ENCODE measurements at places on chromosomes 6 and 20.

GRCh38 chr6:129497481-129498441 lies 212.2 kb downstream of the ARHGAP18 start:
- DNase-seq, result peak; percentile 30

DNA sequence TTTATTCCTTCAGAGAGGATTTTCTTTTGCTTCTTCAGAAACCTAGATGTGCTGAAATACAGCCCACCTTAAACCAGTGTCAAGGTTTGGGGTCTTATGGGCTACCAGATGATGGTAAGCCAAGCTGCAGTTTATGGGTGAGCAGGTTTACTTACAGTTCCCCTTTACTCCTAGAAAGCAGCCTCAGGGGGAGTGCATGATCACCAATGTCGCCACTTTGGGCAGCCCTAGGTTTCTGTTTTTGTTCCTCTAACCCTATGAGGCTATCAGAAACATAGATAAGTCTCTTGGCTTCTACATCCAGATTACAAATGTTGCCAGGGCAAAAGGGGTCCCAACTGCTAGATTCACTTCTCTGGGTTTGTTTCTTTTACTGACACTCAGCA lies 67.2 kb downstream of the TRIM27 start:
- DNase-seq, result no peak

DNA sequence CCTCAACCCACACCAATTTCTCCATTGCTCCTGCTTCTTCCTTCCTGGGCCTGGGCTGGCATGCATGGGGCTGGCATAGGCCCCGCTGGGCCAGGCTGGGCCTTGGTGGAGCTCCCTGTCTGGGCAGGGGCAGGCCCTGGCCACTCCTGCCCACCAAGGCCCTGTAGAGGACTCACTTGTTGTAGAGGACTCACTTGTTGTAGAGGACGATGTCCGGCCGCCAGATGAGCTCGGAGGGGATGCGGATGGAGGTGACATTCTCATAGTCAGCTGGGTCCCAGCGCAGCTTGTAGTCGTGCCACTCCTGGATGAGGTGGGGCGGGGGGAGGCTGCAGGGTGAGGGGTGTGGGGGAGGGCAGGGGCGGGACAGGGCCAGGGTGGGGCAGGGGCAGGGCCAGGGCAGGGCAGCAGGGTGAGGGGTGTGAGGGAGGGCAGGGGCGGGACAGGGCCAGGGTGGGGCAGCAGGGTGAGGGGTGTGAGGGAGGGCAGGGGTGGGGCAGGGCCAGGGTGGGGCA lies 5.3 kb downstream of the CHRNA4 start:
- DNase-seq, result no peak

GRCh38 chr6:85412911-85413430 lies 36.9 kb upstream of the NT5E start:
- no peak for DNase-seq

GRCh38 chr6:110284855-110285254 lies 73.3 kb downstream of the METTL24 start:
- DNase-seq, result no peak

DNA sequence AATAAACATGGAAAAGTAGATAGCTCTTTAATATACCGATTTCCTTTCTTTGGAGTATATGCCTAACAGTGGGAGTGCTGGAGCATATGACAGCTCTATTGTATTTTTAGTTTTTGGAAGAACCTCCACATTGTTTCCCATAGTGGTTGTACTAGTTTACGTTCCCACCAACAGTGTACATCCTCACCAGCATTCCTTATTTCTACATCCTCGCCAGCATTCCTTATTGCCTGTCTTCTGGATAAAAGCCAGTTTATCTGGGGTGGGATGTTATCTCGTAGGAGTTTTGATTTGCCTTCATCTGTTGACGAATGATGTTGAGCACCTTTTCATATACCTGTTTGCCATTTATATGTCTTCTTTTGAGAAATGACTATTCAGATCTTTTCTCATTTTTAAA lies 2.6 kb downstream of the MICA start:
- no peak for DNase-seq

- DNase-seq, result no peak
These were observed 140.3 kb downstream of the CDC5L start for GRCh38 chr6:44527583-44528369.

- DNase-seq, result no peak
These were observed 17.9 kb downstream of the CD40 start for GRCh38 chr20:46135856-46136633.

GRCh38 chr20:2656471-2657117 lies 4.2 kb downstream of the NOP56 start:
- DNase-seq, result no peak

DNA sequence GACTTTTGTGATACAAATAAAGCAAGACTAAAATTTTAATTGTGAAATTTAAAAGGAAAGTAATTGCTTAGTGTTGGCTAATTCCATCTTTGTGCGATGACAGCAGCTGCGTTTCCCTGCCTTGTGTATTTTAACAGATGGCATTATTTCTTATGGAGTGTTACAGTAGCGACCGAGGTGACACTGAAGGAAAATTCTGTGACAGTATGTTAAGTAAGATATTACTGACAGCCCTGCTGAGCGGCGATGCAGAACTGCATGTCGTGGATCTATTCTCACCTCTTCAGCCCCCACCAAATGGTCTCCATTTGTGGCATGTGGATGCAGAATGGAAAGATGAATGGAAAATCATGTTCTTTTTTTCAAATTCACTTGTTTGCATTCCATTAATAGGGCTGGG lies 289.4 kb downstream of the RNF144B start:
- DNase-seq, result no peak

DNA sequence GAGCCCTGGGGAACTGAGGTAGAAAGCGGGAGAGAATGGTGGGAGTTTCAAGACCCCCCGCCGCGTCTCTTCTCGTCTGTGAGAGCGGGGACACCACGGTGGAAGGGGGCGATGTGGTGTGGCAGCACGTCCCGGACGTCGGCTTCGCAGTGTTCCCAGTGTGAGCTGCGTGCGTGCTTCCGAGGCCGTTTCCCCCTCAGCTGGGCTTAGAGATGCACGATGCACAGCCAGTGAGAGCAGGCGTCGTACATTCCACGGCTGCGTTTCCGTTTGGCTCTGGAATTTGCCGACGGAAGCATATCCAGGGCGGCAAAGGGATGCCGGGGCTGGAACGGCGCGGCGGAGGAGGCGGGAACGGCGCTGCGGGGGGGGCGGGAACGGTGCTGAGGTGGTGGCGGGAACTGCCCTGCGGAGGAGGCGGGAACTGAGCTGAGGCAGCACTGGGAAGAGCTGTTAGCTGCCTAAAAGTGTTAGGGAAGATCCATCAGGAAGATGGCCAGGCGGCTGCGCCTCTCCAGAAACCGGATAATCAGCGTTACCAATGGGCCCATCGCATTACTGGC lies 37.7 kb downstream of the KIF25 start:
- DNase-seq, result peak; percentile 51

DNA sequence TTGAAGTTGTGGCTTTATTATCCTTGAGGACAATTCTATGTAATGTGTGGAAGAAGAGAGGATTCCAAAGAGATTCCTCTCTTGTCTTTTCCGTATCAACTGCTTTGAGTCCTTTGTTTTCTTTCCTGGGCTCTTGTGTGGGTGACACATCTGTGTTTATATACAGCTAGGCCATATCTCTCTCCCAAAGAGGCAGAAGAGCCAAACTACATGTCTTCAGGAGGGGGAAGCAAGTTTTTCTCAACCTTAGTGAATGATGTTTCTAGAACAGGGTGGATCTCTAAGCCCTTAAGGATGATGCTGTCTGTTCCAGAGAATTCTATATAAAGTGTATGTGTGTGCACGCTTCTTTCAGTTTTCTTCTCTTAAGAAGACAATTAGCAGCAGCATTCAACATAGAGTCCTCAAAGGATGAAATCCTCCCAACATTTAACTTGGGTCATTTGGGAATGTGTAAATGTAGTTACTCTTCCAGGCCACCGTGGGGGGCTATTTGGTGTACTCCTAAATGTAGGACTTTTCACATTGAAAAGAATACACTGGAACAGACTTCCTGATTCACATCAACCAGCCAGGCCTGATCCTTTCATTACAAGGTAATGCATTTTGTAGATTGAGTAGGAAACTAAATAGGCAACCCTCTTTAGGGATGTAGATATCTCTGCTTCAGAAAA lies 92.8 kb upstream of the EEF1E1 start:
- no peak for DNase-seq

DNA sequence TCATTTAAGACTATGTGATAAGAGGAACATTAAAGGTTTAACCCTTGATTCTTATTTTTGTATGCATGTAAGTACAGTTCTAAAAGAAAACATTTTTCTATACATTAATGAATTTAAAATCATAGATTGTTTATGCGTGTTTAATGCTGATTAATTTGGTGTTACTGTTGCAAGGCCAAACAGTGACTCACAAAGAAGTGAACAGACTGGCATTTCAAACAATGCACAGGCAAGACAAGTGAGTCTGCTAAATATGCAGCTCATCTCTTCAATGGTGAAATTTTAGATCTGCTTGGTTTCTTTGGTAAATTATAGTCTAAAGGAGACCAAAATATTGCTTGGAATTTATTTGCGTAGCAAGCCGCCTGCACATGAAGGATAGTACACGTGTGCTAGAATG lies 417.4 kb upstream of the SOX4 start:
- no peak for DNase-seq

GRCh38 chr6:154500769-154501577 lies 9.5 kb downstream of the CNKSR3 start:
- no peak for DNase-seq

GRCh38 chr20:11355345-11355744 lies 562.3 kb upstream of the BTBD3 start:
- no peak for DNase-seq

DNA sequence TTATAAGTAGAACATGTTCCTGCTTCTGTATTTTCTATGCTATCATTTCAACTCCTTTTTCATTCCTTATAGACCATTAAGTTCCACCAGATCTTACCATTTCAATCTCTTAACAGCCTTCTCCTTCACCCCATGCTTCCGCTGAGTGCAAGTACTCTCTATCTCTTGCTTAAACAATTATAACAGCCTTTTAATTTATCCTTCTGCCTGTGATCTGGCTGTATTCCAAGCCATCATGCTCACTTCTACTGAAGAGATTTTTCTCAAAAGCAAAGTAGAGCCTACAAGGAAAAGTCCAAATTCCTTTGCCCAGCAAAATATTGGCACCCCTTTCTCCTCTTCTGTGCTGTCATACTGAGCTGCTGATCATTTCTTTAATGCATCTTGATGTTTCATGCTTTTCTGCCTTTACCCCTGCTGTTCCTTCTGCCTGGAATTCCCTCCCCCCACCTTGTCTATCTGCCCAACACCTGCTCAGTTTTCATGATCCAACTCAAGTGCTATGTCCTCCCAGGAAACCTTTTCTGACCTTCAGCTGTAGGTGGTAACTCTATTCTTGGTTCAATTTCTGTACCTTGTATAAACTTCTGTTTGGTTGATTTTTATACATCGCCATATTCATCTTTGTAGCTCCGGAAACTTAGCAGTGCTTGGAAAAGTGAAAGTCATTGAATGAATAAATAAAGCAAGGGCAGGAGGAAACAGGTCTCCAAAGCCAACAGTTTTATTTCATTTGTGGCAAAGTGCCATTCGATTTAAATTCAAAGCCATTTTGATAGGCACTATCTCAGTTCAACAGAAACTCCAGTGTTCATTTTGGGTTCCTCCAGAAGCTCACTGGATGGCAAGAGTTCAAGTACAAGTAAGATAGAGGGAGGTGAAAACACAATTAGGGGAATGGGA lies 10.5 kb upstream of the BMP2 start:
- DNase-seq, result no peak

DNA sequence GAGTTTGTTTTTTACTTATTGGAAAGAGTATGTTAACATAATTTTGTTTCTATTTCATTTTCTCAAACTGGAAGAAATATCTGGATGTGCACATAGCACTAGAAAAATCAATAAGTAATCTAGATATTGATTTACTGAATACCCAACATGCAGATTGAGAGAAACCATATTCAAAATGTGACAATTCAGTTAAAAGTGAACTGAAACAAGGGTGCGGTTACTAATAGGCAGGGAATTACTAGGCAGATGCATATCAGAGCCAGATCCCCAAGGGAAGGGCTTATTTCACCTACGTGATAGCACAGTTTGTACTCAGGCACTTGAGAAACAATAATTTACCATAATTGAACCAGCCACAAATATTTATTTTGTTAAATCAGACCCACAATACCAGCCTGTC lies 493.1 kb upstream of the FLRT3 start:
- no peak for DNase-seq

GRCh38 chr20:23227274-23227673 lies 123.3 kb upstream of the NXT1 start:
- DNase-seq, result no peak

DNA sequence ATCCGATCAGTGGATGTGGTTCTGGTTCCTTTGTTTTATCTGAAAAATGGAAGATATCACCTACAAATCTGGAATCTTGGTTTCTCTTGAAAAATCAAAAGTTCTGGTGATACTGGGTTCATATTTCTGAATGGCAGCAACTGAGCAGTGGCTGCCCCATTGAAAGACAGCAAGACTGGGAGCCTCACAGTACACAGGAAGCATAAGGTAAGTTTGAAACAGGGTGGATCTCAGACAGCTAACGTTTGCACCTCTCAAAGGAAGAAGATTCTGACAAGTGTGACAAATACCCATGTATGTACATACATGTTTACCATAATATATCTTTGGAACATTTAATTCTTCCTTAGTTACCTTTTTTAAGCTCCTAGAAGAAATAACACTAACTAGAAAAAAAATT lies at the start of gene SAMD3:
Gene SAMD3, minus strand, starts transcription at position 177 of the 400 bp plus-strand sequence. CDS start 7,678 bp downstream, outside the sequence.
- DNase-seq, result no peak

DNA sequence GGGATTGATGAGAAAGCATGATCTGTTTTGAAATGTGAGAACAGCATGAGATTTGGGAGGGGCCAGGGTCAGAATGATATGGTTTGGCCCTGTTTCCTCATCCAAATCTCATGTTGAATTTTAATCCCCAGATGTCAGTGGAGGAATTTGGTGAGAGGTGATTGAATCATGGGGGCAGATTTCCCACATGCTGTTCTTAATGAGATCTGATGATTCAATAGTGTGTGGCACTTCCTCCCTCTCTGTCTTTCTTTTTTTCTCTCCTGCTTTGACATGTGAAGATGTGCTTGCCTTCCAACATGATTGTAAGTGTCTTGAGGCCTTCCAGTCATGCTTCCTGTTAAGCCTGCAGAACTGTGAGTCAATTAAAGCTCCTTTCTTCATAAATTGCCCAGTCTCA lies 1060.3 kb upstream of the CITED2 start:
- no peak for DNase-seq

- DNase-seq, result peak; percentile 70
These were observed 703.5 kb upstream of the CITED2 start for GRCh38 chr6:140077827-140078560.

DNA sequence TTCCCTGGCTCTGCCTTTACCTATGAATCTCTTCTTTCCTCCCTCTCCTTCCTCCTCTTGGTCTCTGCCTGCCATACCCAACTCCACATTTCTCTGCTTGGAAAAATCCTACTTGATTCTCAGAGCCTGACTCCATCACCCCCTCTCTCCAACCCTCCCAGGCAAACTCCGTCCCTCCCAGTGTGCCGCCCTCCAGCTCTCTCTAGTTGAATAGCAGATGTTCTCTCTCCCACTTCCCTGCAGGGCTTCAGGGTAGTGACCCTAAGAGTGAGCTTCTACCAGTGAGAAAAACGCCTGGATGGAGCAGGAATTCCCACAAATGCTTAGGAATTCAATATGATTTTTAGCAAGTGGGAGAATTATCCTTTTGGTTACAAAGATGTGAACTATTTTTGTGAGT lies 141.6 kb downstream of the MTHFD1L start:
- no peak for DNase-seq
